ENCODE measurements at places on chromosomes 3 and 15.
A peak's percentile ranks its signal among the peaks of the same experiment; 100 is the strongest.

DNA sequence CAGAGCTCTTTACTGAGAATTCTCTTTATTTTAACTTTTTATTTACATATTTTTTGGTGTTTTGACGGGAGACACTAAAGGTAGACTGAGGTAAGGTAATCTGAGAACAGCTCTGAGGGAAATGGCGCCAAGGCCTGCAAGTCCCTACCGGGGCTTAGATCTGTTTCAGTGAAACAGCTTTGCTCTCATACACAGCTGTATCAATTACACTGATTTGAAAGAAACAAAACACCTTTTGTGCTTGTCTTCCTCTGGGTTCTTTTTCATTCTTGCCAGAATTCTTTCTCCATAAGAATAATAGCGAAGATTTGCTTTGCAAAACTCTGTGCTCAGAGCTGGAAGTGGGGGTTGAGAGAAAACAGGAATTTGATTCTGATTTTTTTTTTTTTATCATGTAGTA is 79.5 kb upstream of the PEX5L start:
- DNase-seq, result no peak

- DNase-seq, result peak; percentile 81
These were observed at the start of gene ALDH1L1 for GRCh38 chr3:126180477-126181397. Gene ALDH1L1 (minus strand): TSS chr3:126180586. CDS start chr3:126160979, 19,607 bp downstream.

GRCh38 chr3:129366312-129366831 is 62.1 kb downstream of the EFCAB12 start:
- DNase-seq, result no peak

GRCh38 chr3:121748680-121749275 is 763 bp downstream of the GOLGB1 start:
- peak; percentile 62 for DNase-seq

DNA sequence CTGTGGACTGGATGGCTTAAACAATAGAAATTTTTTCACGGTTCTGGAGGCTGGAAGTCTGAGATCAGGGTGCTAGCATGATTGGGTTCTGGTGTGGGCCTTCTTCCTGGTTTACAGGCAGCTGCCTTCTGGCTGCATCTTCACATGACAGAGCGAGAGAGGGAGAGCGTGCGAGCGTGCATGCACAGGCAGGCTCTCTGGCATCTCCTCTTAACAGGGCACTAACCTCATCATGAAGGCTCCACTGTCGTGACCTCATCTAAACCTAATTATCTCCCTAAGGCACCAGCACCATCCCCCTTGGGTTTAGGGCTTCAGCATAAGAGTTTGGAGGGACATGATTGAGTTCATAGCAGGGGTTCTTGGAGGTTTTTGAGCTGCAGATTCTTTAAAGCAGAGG is 292.0 kb upstream of the C2CD4B start:
- no peak for DNase-seq

DNA sequence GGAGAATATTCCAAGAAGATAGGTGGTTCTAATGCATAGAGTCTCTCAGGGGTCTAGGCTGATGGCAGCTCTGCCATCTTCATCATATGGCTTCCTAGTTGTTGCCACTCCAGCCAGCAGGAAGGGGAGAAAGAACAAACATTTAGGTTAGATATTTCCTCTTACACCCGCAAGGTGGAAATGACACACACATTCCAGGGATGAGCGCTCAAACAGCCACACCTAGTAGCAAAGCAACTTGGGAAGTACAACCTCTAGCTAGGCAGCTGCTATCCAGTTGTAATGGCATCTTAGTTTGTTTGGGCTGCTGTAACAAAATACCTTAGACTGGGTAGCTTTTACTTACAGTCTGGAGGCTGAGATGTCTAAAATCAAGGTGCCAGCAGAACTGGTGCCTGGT is 51.9 kb upstream of the ADAMTSL3 start:
- DNase-seq, result no peak

DNA sequence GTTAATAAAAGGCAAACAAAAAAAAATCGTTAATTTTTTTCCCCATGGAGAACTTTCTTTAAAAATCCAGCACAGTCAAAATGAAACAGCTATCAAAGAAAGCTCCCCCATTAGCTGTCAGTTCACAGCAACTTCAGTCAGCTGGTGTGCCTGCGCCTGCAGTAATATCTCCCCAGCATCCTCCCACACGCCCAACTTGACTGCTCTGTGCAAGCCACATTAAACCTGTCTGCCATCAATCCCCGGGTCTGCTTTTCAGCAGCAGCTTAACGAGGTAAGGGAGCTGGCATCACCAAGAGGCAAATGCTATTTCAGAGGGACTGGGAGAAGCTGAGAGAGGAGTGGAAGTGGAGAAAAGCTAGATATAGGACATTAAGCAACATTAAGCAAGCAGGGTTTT is 337.5 kb downstream of the GAP43 start:
- DNase-seq, result no peak

DNA sequence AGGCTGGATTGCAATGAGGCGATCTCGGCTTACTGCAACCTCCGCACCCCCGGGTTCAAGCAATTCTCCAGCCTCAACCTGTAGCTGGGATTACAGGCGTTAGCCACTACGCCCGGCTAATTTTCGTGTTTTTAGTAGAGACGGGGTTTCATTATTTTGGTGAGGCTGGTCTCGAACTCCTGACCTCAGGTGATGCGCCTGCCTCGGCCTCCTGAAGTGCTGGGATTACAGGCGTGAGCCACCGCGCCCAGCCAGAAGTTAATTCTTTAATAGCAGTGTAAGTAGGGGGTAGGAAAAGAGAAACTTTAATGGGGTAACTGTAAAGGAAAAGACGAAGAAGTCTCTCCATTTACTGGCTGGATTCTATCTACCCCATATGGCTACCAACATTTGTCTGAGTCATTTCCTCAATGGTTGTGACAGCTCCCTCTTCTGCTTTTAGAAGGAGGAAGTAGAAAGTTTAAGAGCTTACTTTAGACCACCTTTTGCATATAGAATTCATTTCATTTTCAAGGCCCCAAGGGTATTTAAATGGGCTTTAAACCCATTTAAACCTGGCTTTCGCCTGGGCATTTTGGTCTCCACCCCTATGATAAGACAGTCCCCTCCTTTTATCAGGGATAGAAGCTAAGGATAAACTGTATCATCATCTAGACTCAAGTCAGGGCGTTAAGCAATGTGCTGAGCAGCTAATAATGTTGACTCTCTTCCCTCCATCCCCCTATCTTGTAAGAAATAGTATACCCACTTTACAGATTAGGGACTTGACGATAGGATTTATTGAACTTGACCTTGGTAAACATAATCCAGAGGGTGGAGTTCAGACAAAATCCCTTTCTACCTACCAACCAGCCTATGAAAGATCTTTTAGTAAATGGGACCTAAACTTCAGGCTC is 1.1 kb upstream of the CDV3 start:
- DNase-seq, result no peak

DNA sequence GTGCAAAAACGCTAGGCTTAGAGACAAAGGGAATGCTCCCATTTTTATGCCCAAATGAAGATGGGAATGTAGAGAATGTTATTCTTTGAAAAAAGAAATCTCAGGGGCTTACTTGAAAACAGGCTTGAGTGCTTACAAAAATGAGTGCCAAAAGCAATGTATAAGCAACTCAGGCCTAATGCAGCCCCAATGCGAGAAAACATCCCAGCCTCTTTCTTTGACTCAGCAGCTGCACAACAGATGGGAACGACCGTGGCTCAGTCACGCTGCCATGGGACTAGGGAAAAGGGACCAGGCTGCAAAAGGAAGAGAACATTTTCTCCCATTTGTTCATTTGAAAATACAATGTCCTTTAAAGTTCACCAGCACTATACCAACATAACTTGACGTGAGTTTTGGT is 246.4 kb upstream of the LRIG1 start:
- no peak for DNase-seq
